ENCODE measurements at places on chromosomes 7 and 10.

- DNase-seq, result peak; percentile 48
Measured at GRCh38 chr7:4682621-4683042, 537 bp downstream of the FOXK1 start.

DNA sequence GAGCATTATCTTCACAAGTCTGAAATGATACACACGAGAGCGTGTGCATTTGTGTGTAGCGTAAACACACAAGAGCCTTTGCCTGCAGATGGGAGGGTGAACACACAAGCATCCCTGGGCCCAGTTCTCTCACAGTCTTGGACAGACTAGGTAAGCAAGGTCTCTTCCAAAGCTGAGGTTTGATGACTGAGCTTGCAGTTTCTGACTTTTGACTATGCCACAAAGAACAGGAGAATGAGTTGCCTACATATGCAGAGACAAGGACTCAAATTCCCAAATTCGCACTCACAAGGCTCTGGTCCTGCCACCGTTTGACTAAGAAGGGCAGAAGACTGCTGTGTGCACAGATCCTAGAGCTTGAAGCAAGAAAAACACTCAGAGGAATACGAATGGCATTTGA, 55.8 kb downstream of the FAM53B start:
- DNase-seq, result no peak

DNA sequence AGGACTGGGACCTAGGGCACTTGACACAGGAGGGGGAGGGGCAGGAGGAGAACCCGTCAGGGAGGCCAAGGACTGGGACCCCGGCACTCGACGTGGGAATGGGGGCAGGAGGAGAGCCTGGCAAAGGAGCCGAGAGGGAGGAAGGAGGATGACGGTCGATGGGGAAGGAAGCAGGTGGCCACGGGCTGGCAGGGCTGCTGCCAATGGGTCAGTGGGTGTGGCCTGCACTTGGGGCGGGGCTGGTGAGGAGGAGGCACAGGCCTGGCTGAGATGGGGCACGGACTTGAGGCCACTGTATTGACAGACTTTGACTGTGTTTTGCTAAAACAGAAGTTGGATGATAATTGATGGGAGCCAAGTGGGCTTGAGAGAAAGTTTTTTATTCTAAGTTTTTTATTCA, 68.9 kb downstream of the RBM33 start:
- DNase-seq, result no peak

DNA sequence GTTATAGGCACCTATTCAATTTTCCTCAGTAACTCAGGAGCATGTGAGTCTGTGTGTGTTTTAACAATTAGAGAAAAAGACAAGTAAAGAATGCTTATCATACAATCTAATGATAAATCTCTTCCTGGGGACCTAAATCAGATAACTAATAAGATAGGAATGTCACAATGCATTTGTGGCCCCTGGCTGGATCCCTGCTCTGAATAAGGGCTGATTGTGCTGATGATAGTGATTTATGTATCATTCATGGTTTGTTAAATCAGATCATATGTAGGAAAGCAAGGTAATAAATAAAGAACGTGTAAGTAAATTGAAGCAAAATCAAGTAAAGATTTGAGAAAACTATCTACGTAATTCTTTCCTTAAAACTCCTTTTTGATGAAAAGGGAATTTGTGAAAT, 145.9 kb downstream of the C7orf25 start:
- no peak for DNase-seq

DNA sequence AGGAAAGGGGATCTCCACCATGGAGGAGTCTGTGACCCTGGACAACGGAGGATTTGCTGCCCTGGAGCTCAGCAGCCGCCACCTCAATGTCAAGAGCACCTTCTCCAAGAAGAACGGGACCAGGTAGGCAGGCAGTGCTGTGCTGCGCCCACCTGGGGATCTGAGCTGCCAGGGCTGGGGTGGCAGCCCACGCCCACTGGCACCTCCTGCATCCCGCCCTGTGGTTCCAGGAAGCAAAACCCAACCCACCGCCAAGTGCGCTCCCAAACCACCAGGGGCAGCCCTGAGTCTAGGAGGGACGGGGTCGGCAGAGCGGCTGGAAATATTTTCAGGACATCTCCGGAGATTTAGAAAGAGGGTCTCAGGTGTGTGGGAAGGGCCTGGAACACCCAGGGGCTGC, 440.3 kb upstream of the FOXK1 start:
- DNase-seq, result no peak

- no peak for DNase-seq
Measured at GRCh38 chr10:59885430-59886134, 20.8 kb downstream of the CCDC6 start.

- DNase-seq, result no peak
Measured at GRCh38 chr7:68888971-68889385, 709.3 kb upstream of the AUTS2 start.

- DNase-seq, result no peak
Measured at GRCh38 chr10:118271671-118272070, 70.5 kb downstream of the FAM204A start.

DNA sequence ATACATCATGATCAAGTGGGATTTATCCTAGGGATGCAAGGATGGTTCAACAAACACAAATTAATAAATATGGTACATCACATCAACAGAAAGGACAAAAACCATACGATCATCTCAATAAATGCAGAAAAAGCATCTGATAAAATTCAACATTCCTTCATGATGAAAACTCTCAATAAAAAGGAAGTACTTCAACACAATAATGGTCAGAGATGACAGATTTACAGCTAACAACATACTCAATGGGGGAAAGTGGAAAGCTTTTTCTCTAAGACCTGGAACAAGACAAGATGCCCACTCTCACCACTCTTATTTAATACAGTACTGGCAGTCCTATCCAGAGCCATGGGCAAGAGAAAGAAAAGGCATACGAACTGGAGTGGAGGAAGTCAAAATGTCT, 39.9 kb upstream of the PRR15 start:
- DNase-seq, result no peak

GRCh38 chr7:137421366-137421765, 77.8 kb upstream of the PTN start:
- DNase-seq, result no peak

- peak; percentile 31 for DNase-seq
Measured at GRCh38 chr7:37208528-37208927, 240.1 kb downstream of the ELMO1 start.

DNA sequence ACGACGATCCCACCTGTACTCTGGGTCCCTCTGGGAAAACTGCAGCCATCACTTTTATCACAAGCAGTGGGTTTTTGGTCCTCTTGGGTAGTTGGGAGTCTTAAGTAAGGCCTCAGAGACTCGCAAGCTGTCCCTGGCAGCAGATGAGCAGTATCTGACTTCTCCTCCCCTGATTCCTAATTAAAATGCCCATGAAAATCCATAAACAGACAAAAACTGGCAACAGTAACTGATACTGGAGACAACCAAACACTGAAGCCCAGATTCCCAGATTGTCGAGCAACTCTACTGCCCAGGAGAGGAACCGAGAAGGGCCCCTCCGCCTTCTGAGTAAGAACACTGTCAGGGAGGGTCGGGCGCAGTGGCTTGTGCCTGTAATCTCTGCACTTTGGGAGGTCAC, 333.8 kb downstream of the CALN1 start:
- no peak for DNase-seq

- DNase-seq, result peak; percentile 13
Measured at GRCh38 chr7:41979834-41980307, 257.1 kb downstream of the GLI3 start.

GRCh38 chr10:124875596-124875995, 66.3 kb upstream of the ZRANB1 start:
- DNase-seq, result no peak

GRCh38 chr10:79381804-79382221, 34.5 kb downstream of the PPIF start:
- DNase-seq, result peak; percentile 4

DNA sequence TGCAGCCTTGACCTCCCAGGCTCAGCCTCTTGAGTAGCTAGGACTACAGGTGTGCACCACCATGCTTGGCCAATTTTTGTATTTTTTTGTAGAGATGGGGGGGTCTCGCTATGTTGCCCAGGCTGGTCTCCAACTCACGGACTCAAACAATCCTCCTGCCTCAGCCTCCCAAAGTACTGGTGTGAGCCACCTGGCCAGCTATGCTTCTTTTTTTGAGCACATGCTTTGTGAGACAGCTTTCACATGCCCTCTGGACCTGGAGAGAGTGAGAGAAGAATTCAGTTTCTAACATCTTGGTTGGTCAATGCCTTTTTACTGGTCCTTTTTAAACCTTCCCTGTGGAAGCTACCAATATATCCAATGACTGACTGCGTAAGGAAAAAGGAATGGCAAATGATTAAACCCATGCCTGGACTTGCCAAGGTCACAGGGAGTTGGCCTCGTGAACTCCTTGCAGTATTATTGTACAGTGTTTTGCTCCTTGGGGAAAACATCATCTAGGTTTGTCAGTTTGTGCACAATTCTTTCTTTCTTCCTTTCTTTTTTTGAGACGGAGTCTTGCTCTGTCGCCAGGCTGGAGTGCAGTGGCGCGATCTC, 6.2 kb upstream of the FOXK1 start:
- no peak for DNase-seq

DNA sequence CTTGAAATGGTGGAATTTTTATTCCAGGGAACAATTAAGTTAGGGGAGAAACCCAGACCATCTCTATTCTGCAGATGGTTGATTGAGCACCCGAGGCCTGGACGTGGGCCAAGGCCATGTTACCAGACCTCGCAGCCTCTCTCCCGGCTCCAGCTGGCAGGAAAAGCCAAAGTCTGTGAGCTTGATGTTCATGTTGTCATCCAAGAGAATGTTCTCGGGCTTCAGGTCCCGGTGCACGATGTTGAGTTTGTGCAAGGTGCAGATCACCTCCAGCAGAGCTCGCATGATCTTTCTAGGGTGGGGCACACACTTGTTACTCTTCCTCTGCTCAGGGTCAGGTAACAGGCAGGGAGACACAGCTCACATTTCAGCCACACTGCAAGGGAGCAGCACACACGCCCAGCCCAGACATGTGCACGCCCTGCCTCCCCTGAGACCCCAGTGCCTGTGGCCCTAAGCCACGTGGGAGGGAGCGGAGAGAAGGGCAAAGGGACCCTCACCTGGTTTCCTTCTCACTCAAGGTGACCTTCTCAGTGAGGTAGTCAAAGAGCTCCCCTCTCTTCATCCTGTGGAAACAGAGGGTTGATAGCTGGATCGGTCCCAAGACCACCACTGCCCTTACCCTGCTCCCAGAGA, 9.5 kb downstream of the PHKG1 start:
- DNase-seq, result no peak

DNA sequence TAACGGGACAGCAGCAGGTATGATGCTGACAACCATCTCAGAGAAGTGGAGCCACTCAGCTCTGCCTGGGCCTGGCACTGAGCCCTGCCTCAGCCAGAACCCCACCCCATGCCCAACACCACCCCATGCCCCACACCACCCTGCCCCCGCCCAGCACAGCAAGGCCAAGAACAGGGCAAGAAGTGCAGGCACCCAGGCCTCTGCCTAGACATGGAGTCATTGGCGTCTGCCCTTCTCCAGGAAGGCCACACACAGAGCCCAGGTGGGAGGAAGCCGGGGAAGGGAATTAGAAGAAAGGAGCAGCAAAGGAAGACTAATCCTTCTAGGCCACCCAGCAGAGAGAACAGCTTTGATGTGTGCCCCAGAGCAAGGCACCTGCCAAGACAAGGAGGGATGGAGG, 18.9 kb downstream of the CAMK2G start:
- DNase-seq, result peak; percentile 55

DNA sequence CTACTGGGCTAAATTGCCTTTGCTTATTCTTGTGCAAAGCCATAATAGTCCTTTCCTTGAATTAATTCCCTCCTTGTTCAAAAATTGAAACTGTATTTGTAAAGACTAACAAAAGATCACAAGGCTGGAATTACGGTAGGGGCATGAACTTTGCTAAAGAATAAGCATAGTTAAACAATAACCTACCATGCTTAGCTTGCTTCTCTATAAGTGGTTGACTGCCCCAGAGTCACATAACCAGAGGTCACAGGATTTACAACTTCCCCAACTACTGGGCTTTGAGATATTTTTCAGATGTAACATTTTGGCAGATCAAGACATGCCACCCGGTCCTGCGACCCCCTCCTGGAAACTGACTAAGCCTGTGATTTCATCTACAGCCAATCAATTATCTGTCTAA, 181.4 kb downstream of the GPAM start:
- DNase-seq, result no peak

DNA sequence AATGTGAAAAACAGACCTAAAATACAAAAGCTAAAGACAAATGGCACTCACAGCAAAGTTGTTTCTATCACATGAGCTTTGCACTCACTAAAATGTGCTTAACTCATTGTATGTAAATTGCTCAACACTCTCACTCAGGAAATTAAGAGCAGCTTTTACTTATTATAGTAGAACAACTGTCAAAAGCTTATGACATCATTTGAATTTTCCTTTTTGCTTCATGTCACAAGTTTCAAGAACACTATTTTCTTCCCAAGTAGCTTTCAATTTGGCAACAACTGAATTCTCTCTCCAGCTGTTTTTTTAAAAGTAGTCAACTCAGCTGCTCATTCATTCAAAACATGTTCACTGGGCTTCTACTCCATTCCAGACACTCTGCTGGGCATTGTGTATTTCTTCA, 46.9 kb downstream of the ATE1 start:
- DNase-seq, result no peak

DNA sequence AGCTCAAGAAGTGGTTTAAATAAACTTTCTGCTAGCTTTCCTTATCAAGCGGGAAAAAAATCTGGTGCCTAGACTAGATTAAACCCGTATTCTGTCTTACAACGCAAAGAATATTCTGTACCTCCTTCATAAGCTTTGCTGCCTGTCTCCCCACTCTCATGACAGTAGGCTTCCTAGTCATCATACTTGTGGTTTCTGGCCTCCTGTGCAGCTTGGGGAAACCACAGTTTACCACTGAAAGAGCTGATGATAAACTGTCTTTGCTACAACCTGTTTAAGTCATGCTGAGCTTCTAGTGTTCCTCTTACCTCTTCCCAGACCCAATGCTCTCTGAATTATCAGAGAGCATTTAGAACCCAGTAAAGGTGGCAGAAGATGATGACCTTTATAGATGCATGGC, 55.0 kb downstream of the PODXL start:
- no peak for DNase-seq

DNA sequence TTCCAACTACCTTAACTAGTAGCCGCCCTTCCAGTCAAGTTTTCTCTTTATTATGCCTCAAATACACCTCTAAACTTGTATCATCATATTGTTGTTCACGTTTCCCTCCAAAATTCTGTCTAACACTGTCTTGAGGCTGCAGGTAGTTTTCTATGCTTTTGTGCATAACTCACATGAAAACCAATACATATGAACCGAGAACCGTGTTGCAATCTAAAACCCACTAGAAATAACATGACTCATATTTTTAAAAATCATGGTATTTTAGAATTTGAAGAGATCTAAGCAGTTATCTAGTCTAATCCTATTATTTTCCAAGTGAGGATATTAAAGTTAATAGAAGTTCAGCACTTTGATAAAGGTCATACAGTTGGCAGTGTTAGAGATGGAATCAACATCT, 18.2 kb downstream of the LIPF start:
- DNase-seq, result no peak

- no peak for DNase-seq
Measured at GRCh38 chr7:155426543-155427410, 31.2 kb upstream of the EN2 start.

GRCh38 chr10:69629897-69630650, at the start of gene FAM241B:
FAM241B (plus strand) TSS chr10:69630247; CDS start chr10:69631744, 1,497 bp downstream.
- peak; percentile 83 for DNase-seq

Data from WERI-Rb-1 (cell line).